ENCODE measurements at places on chromosomes 6 and 20.

- no peak for DNase-seq
Measured at GRCh38 chr6:77456531-77457248, 6.6 kb downstream of the HTR1B start.

- DNase-seq, result no peak
Measured at GRCh38 chr6:89268776-89269175, 46.3 kb downstream of the GABRR2 start.

- no peak for DNase-seq
Measured at GRCh38 chr20:62025394-62025793, 40.3 kb downstream of the TAF4 start.

- no peak for DNase-seq
Measured at GRCh38 chr6:131946992-131947955, 3.9 kb downstream of the CCN2 start.

DNA sequence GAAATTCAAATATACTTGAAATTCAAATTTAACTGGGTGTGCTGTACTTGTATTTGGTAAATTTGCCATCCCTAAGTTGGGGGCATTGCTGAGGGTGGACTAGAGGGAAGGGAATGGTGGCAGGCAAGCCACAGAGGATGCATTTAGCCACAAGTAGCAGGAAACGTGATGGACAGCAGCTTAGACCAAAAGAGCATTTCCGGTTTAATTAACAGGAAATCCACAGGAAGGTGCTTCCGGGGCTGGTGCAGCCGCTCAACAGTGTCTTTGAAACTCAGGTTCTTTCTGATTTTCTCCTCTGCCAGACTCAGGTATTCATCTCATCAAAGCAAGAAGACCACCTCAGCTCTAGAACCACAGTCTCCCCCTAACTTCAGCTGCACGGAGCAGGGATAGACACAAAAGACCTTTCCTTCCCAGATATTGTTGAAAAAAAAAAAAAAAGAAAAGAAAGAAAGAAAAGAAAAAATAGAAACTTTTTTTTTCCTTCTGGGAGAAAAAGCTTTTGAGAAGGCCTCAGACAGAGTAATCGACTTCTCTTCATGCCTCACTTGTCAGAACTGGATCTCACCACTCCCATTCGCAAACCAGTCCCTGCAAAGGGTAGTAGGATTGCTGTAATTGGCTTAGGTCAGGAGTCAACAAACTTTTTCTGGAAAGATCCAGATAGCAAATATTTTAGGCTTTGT is 8.0 kb upstream of the BCAS1 start:
- no peak for DNase-seq

- DNase-seq, result no peak
Measured at GRCh38 chr6:129029778-129030177, 146.8 kb downstream of the LAMA2 start.

DNA sequence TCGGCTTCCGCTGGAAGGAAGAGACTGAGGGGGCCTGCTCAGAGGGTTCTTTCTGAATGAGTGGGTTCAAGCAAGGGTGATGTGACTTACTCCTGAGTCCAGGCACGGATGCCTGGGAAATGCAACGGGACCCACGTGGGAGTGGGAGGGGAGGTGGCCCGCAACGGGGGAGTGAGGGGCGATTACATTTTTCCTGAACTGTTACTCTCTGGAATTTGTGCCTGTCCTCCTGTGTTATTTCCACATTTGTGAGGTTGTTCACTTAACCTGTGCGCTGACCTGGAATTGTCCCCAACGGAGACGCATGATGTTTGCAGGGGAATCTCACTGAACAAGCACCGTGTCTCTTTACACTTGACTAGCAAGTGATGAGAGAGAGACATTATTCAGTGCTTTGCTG is 209.4 kb downstream of the CDH4 start:
- no peak for DNase-seq

DNA sequence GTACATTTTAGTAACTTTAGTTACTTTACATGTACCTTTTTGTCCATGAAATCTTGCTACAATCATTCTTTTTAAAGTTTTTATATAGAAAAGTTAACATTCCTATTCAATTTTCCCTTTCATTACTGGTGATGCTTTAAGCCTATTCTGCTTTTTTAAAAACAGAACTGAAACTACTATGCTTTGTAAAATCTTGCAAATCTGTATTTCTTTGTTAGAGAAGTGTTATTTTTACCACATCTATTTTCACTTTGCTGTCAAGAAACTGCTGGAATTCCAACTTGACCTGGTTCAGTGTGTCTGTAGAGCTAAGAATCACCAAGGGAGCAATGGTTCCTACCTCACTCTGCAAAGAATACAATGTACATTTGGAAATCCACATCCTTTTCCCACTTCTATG is 21.8 kb upstream of the SAMD5 start:
- no peak for DNase-seq

DNA sequence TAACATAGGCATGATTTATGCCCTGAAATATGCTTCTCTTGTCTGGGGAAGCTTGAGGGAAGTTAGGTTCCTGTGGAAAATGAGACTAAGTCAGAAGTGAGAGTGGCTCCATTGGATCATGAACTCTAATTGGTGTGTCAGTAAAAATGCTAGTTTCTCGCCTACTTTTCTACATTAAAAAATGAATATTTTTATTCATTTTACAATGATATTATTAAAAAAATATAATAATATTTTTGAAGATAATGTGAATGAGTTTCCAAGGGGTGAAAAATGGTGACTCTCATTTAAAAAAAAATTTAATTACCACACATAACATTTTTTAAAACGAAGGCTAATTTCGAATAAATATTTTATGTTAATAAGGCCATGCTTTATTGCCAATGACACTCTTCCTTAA is 84.2 kb downstream of the HIVEP1 start:
- DNase-seq, result no peak

DNA sequence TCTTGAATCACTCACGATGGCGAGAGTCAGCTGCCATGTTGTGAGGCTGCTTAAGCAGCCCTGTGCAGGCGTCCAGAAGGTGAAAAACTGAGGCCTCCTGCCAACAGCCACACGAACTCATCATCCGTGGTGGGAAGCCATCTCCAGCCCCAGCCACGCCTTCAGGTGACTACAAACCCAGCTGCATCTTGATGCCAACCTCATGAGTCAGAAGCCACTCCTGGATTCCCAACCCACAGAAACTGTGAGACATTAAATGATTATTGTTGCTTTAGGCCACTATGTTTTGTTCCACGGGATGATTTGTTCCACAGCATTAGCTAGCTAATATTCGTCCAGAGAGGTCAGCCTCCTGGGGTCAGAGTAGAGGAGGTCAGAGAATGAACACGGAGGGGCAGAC is 80.5 kb downstream of the SNX5 start:
- no peak for DNase-seq

DNA sequence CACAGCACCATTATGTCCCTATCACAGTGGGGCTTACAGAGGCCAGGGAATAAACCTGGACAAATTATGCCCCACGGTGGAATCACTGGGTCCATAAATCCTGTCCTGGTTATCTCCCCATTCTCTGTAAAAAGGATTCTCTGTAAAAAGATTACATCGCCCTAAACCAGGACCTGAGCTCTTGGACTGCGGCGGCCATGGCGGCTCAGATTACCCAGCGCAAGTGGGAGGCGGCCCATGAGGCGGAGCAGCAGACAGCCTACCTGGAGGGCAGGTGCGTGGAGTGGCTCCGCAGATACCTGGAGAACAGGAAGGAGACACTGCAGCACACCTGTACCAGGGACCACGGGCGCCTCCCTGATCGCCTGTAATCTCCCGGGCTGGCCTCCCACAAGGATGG is 8.4 kb upstream of the HLA-A start:
- no peak for DNase-seq

DNA sequence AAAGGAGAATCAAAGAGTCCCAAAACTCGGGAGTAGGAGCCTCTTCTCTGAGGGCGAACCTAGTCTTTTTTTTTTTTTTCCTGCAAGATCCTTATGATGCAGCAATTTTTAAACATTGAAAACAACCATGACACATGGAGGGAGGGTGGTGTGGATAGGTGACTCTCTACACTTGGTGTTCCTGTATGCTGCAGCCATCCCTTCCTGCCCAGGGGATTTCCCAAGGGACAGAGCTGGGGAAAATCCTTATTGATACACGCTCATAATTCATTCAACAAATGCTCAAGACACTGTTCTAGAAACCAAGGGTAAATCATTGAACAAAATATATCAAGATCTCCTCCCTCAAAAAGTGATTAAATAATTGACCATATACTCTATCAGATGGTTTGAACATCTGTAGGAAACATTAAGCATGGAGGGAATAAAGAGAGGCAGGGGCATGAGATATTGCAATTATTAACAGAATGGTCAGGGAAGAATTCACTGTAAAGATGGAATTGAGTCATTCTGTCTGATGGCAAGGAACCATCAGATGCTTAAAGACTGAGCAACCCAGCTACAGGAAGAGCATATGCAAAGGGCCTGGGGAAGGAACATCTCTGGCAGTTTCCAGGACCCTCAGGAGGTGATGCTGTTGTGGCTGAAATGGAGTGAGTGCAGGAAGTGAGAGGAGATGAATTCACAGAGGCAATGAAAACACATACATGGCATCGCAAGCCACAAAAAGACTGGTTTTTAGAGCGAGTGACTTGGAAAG is 13.4 kb upstream of the BTN3A3 start:
- no peak for DNase-seq

DNA sequence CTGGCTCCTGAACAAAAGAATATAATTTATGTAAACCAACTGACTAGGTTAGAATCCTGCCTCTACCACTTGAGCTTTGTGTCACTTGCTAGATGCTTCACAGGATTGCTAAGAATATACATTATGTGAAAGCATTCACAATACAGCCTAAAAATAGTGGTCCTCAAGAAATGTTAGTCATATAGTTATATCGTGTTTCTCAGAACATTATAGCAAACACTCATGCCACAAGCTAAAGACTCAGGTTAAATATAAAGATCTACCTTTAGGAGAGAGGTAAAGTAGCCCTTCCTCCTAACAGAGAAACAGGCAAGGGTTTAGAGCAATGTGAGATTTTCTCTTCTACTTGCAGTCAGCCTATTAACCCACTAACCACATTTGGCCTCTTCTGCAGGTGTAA is 17.8 kb upstream of the ALDH8A1 start:
- no peak for DNase-seq

- no peak for DNase-seq
Measured at GRCh38 chr6:166830891-166831363, 125.4 kb downstream of the RNASET2 start.

GRCh38 chr20:16712511-16712947 is 17.3 kb upstream of the SNRPB2 start:
- DNase-seq, result no peak

- DNase-seq, result no peak
Measured at GRCh38 chr6:135517527-135517926, 20.0 kb upstream of the AHI1 start.

DNA sequence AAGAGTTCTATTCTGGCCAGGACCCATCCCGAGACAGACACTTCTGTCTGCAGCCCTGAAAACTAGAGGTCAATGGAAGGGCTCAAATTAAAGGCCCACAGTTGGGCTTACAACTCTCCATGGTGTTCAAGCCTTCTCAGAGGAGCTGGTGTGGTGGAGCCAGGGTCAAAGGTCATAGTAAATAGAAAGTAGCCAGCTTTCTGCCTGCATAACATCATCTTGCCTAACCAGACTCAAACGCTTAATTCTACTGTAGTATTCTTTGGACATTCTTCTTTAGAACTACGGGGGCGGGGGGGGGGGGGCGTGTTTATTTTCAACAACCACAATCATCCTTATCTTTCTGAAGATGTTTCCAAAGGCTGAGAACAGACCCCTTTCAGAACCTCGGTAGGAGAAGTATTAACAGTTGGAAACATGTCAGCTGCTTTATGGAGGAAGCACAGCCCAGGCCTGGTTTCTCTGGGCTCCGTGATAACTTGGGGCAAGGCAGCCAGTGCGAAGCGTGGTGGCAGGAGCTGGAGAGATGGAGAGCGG is 1.5 kb upstream of the RREB1 start:
- DNase-seq, result no peak

DNA sequence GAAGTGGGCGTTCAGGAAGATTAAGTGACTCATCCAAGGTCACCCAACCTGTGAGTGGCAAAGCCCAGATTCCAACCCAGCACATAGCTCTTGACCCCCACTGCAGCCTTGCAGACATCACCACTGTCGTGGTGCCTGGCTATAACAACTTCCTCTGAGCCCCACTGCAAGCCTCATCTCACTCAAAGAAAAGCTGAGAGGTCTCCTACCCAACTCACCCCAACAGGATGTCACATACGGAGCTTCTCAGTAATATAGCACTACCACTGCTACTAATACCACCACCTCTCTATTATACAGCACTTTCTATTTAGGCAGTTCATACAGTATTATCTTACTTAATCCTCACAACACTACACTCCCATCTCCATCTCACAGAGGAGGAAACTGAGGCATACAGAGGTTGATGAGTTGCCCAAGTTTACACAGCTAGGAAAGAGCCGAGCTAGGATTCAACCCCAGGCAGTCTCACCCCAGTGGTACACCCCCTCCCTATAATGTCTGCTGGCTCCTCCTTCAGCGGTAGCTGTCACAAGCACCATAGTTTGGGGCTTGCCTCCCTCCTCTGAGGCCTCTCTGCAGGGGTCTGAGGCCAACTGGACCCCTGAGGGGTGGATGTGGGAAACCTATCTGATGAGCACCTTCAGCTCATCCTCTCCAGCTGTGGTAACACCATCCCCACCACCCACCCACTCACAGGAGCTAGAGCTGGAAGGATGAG is 19.5 kb downstream of the TFEB start:
- DNase-seq, result no peak

- no peak for DNase-seq
Measured at GRCh38 chr20:57060407-57061050, 205.9 kb downstream of the BMP7 start.

GRCh38 chr20:9200620-9201019 is 131.7 kb downstream of the PLCB4 start:
- DNase-seq, result no peak

DNA sequence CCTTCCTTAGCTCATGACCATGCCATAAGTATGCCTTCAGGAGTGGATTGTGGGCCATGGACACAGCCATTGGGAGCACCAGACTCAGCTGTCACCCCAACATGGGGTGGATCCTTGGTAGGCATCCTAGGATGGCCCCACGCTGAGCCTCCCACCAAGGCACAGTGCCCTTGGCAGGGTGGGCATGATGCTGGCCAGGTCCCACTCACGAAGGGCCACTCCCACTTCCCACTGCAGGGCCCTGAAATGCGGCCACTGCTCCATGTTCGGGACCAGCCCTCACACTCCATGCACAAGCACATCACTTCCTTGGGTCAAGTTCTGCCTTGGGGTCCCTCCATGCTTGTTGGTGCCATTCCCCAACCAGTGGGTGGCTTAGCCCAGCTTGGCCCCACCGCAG is 12.9 kb upstream of the FUT9 start:
- DNase-seq, result no peak

DNA sequence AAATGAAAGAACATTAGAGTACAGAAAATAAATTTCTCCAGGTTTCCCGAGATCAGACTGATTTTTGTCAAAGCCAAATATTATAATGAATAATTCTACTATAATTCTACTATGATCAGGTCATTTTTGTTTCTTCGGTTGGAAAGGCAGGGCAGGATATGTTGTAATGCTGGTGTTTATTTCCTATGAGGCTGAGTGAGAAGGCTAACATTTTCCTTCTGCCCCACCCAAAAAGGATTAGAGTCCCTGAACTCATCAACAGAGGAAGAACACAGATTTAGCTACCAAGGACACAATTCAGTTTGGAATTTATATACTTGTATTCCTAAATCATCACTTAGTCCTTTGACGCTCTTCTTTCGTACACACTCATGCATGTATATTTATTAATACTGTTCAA is 318.9 kb downstream of the SYNE1 start:
- DNase-seq, result no peak
